ENCODE measurements at places on chromosomes 5 and 9. TPM values are rescaled to one million over a fixed set of nuclear protein-coding genes. Genes with fewer than 3 reads are reported as not detected.

The SLC4A9 gene
- 0.13 TPM for total RNA-seq

The SLC34A3 gene
- not detected for total RNA-seq

The INSL4 gene
- not detected for total RNA-seq

The MARVELD2 gene
- total RNA-seq: 32.4 TPM

The SARDH gene
- total RNA-seq: 4.1 TPM

The ANKH gene
- total RNA-seq: 48.9 TPM

The IL5 gene
- total RNA-seq: not detected

The FGF18 gene
- total RNA-seq: 0.81 TPM

GRCh38 chr5:77168161-77168878 lies 42.2 kb upstream of the PDE8B start:
- DNase-seq: peak; percentile 72

GRCh38 chr5:78113689-78114264 lies 180.7 kb downstream of the AP3B1 start:
- no peak for DNase-seq

DNA sequence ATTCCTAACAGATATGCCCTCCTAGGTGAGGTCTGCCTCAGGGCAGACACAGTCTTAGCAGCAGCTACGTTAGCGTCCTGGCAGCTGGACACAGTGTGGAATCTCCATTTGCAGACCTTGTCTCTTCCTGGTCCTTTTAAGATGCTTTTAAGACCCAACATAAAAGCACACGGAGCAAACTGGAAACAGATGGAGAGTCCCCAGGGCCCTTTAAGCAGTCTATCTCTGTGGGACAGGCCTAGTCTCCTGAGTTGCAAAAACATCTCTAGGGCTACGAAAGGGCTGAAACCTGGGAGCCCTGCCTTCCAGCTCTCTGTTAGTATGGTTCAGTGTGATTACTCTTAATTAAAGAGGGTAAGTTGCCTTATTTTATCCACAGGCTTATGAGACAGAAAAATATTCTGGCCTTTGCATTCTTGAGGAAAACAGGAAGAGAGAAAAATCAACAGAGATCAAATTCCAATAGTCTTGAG lies 66.0 kb upstream of the GNA14 start:
- no peak for DNase-seq

DNA sequence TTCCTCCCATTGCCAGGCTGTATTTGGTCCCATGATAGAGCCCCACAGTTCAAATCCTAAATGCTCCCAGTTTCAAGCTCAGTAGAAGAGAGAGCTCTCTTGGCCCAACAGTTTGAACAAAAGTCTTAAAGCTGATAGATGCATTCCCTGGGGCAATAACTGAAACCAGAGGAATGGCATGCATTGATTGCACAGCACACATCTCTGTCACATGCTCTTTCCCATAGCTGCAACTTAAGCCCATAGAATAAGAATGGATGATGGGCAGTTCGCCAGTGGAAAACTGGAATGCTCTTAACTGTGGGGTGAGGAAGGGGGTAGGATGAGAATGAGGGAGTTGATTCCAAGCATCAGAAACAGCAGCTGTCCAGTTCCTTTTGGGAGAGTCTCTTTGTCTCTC lies 1942.4 kb upstream of the WWC1 start:
- DNase-seq: no peak

GRCh38 chr5:94102849-94103248 lies 361.4 kb upstream of the POU5F2 start:
- DNase-seq: no peak

DNA sequence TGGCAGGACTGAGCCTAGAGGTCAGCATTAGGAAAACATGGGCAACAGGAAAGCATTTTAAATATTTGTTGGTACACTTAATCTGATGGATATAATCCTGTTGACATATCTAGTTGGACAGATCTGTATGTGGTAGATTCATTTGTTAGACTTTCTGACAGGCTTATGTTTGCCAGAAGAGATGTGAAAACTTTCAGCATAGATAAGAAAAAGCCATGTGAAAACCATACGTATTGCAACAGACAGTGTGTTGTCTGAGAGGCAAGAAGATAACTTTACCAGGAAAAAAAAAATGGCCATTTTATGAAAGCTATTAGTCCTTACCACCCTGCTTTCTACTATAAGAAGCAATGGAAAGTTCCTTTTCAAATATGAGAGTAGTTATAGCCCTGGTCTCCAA lies 1902.2 kb upstream of the C9orf72 start:
- no peak for DNase-seq

DNA sequence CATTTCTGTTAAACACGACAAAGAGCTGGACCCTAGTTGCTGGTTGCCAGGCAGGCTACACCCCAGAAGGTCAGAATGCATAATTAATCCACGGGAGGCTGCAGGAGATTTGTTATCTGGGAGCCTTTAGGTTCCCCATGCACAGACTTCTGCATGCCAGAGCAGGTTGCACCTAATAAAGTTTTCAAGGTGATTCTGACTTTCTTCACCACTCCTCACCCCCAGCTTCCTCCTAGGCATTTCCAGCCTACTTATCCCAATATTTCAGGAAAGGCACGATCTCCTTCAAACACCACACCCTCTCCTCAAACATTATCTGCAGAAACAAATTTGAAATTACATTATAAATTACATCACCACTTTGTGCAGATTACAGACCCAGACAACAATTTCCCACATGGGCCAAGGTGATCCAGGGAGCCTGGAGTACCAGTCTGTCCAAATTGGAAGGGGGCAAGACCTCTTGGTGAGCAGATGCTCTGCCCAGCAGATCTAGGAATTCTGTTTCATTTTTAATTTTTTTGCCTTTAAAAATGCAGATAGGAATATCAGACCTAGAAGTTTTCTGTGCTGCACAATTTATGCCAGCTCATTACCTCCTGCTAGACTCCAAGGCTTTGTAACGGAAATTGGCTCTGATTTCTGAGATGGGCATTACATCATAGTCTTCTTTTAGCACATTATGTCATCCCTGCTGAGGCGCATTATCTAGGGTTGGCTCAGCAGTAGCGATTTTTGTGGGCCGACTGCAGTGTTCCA lies 363.4 kb upstream of the SLC30A5 start:
- DNase-seq: peak; percentile 63

DNA sequence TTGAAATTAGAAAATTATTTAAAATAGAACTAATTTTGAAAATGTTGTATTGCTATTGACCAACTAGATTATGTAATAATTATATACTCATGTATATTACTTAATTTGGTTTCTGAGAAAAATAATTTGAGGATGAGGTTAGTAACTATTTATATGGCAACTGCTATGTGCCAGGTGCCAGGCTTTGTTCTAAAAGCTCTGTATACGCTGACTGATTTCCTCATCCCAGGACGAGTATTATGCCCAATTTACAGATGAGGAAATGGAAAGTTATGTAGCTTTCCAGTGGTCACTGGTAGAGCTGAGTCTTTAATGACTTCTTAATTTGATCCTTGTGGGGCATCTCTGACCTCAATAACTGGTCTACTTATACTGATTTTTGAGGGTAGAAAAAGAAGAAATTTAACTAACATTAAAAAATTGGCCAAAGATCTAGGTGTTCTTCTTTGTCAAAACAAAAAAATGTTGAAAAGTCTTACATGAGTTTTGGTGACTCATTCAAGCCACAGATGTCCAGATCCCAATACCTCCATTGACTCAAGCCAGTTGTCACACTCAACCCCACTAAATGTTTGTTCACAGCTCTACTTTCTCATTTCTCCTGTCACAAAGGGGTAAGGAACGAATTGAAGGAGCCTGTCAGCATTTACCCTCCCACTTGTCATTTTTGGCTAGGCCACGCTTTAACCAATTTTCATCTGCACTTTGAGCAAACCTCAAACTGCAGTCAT lies 228.1 kb upstream of the MEF2C start:
- no peak for DNase-seq

DNA sequence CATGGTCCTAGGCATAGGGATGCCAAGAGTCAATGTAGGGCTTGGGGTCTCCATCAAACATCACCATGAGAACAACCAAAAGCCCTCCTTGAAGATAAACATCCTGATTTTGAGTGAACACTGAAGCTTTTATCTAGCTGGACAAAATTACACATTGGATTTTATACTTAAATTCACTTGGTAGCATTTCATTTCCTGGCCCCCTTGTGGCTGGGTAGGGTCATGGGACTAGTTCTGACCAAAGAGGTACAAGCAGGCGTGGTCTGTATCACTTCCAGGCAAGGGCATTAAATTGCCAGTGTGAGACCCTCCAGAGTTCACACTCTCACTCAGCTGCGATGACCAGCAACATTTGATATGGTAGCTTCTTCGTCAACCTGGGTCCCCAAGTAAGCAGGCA lies 320.3 kb downstream of the ACTL7B start:
- no peak for DNase-seq

DNA sequence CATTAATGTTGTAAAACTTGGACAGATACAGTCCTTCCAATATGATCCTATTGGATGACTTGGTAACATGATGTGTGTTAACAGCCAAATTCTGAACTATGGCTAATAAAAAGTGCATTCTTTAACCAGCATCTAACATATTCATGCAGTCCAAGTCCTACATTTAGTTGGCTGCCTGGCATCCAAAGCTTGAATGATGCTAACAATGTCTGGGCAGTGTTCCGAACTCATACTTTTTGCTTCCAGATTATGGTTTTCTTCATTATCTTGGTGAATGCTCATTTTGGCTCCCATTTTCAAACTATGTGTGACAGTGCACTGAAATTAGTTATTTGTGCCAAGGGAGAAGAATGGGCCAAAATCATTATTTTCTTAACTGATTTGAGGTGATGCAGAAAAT lies 2.8 kb downstream of the FAM174A start:
- no peak for DNase-seq

- no peak for DNase-seq
Measured at GRCh38 chr5:137122075-137122474, 377.1 kb downstream of the SPOCK1 start.

DNA sequence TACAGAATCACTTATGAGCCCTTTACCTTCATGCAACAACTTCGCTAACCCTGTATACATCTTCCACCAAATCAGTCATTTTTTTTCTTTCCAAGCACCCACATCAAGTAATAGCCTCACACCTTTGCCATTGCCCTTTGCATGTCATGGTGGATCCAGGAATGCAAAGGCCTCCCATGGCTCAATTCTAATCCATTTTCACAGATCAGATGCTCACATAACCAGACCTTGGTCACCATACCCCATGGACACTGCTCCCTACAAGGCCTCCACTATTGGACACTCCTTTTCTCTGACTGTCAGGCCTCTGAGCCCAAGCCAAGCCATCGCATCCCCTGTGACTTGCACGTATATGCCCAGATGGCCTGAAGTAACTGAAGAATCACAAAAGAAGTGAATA lies 179.5 kb downstream of the RASEF start:
- DNase-seq: no peak

DNA sequence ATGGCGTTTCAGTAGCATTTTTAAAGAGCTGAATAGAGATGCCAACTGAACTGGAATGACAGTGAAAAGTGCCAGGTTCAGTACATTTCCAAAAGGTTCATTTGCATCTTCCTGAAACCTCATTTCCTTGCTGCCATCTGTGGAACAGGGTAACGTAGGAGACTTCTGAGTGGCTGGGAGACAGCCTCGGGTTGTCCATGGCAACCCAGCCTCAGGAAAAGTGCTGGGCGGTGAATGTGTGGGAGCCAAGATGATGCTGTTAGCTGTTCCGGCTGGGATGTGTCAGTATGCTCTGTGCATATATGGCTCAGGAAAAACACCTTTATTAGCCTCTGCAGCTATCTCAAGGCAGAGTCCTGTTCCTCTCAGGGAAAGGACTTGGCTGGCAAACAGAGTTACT lies 87.5 kb downstream of the KLHL3 start:
- no peak for DNase-seq

GRCh38 chr5:35821513-35821912 lies 35.2 kb upstream of the IL7R start:
- DNase-seq: no peak

DNA sequence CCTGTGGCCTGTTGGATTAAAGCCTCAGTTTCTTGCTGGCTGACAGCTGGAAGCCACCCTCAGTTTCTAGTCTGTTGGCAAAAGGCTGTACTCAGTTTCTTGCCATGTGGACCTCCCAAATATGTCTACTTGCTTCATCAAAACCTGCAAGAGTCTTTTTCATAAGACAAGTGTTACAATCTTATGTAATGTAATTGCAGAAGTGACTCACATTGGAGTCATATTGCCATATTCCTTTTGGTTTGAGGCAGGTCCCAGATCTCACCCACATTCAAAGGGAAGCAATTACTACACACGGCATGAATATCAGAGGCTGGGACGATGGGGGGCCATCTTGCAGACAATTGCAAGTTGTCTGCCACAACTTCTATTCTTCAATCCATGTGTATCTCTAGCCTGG lies 286.7 kb upstream of the IL12B start:
- no peak for DNase-seq

DNA sequence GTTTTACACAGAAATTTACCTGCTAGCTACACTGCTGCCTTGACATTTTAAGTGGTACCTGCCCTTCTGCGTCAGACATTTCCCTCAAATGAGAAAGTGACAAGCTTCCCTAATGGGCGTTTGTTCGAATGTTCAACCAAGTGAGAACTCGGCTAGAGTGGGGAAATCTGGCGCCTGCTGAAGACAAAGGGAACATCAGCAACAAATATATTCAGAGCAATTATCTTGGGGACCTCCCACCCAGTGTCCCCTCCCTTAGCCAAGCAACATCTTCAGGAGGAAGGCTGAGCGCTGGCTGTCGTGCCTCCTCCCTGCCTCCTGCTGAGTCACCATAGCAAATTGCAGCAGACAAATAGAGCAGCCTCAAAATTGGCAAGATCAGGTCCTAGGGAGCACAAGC lies 57.1 kb downstream of the MFAP3 start:
- no peak for DNase-seq

DNA sequence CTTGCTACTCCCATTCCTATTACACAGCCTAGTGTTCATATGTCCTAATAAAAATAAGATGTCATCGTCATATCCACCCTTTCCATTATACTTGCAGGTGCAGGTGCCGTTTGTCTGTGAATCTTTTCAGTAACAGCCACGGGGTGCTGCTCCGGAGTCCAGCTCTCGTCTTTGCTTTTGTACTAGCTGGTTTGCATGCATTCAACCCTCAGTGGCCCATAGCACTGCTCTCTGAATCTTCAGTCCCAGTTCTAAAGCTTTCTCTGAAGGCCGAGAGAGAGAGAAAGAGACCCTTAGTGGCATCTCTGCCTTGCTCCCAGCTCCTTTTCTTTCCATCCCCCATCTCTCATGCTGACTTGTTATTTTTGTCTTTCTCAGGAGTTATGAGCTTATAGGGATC lies 468.5 kb downstream of the TMEM232 start:
- no peak for DNase-seq

- no peak for DNase-seq
Measured at GRCh38 chr5:168227973-168228615, 63.4 kb upstream of the WWC1 start.

DNA sequence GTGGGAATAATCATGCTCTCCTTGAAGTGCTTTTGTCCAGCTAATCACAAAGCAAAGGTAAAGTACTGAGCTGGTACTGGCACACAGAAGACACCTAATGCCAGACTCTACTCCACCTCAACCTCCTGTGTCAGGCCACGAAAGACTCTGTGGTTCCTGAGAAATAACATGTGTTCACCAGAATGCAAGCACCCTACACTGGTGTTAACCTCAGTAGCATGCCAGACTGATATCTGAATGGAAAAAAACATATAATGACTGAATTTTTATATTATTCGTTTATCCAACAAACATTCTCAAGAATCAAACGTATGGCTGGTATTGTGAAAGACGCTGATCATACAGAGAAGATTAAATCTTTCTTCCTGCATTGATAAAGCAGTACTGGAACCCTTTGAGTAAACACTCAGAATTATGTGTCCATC lies 97.1 kb upstream of the IFNE start:
- DNase-seq: no peak
